Stimulated activated CD8-positive, alpha-beta memory T cell treated with anti-CD3 and anti-CD28 coated beads, Interleukin-7, amount 100 ng/mL, for 1 hour (primary cell): ENCODE measurements at places on chromosomes 2 and 18.

DNA sequence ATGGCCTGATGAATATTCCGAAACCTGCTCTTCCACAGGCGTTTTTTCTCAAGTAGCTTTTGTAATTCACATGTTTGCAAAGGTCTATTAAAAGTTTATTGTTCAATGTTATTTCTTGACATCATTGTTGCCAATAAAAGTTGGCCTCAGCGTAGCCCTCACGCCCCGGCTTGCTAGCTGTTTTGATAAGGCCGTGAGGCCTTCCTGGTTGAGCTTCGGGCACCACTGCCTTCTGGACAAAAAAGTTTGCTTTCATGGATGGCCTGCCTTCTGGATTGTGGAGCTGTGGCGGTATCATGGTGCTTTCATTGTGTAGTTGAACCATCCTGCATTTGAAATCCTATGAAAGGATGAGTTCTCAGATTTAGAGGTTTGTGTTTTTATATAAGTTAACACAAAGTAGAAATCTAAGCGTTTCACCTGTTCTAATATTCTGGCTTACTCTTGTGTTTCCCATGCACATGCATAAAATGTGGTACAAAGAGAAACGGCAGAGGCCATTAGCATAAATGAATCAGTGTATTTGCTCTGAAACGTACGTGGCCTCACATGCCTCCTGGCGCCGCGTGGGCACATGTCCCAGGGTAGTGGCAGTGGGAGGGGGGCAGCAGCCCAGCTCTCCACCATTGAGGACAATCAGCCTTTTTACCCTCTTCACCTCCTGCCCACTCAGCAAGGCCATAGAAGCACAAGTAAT, 134.5 kb downstream of the NCK2 start:
- DNase-seq = no peak

- peak; percentile 5 for DNase-seq
Measured at GRCh38 chr2:65129286-65129825, 550 bp downstream of the RAB1A start.

DNA sequence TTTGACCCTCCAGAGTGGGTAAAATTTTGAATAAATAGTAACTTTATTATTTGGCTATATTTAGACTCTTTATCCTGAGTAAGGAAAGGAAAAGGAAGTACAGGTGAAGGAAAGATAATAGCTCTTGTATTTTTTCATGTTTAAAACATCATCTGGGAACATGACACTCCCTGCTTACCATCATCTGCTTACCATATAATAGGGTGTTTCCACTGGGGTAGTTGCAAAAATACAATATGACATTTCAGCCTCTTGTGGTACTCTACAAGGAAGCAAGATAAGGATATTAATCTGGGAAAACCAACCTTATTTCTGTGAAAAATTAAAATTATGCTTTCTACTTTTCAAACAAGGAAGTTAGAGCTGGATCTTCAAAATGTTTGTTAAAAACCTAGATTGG, 9.9 kb downstream of the RELCH start:
- no peak for DNase-seq

- no peak for DNase-seq
Measured at GRCh38 chr18:505483-506122, 5.1 kb upstream of the COLEC12 start.

DNA sequence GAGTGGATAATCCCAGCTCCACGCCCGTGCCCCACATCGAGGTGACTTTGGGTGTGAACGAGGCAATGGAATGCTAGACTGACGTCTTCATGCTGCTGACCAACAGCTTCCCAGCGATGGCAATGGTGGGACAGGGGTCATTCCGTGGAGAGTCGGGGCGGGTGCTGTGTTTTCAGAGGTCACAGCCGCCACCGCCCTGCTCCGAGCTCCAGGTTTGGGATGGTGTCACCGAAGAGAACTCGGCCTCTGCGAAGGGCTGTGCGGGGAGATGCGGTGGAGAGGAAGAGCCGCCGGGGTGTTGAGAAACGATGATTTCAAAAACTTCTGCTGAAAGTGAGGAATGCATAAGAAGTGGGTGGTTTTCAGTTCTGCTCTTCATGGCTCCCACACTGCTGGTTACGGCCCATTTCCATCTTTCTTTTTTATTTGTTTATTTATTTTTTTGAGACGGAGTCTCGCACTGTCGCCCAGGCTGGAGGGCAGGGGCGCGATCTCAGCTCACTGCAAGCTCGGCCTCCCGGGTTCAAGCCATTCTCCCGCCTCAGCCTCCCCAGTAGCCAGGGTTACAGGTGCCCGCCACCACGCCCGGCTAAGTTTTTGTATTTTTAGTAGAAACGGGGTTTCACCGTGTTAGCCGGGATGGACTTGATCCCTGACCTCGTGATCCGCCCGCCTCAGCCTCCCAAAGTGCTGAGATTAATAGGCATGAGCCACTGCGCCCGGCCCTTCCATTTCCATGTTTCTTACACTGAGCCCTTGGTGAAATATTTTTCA, 142.6 kb downstream of the RTP5 start:
- no peak for DNase-seq
